ENCODE measurements at places on chromosomes 11 and 22. TPM values are rescaled to one million over a fixed set of nuclear protein-coding genes. Genes with fewer than 3 reads are reported as not detected.

GRCh38 chr11:44065841-44066731 lies at the start of gene ACCS:
TSS of gene ACCS (plus strand) at chr11:44066270. CDS start at chr11:44067628, 1,358 bp downstream.
- peak; percentile 89 for DNase-seq
- peaks cover 17% of the 10 kb centered on the region for H3K4me1 ChIP-seq
- H3K27me3 ChIP-seq = no peaks in the 10 kb centered on the region
- H3K27ac ChIP-seq = peak within 1 kb of the TSS; percentile 63

DNA sequence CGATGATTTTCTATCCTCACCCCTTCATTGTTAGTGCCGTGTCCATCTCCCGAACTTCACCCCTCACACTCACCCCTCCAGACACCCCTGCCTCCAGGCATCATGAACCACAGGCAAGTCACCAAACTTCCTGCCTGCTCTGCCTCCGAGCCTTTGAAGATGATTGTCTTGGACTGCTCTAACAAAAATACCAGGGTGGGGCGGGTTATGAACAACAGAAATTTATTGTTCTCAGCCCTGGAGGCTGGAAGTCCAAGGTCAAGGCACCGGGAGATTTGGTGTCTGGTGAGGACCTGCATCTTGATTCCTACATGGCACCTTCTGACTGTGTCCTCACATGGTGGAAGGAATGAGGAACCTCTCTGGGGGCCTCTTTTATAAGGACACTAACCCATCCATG lies 1508.3 kb downstream of the TBC1D22A start:
- no peaks in the 10 kb centered on the region for H3K4me1 ChIP-seq
- H3K4me3 ChIP-seq = no peak overlapping the region
- no peaks in the 10 kb centered on the region for H3K36me3 ChIP-seq
- DNase-seq = no peak

DNA sequence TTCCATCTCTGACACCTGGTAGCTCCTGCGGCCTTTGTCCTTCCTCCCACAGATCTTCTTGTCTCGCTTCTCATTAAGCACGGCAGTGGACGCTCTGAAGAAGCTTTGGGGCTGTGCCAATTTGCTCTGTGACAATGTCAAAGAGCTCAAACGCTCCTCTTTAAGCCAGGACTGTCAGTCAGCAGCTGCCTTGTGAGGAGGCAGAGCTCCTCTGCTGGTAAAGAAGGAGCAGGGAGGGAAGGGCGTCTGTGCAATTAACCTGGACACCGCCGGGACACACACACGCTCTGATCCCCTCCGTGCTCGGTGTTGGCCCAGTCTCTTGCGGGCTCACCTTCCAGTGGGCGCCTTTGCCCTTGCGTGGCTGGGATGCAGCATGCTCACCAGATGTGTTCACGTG lies 373.9 kb downstream of the BRD1 start:
- no peaks in the 10 kb centered on the region for H3K36me3 ChIP-seq
- no peak for DNase-seq
- H3K27me3 ChIP-seq = no peaks in the 10 kb centered on the region
- no peak overlapping the region for H3K4me3 ChIP-seq

The SMPD1 gene
- 39.3 TPM for total RNA-seq

- no peak overlapping the region for H3K27ac ChIP-seq
- H3K36me3 ChIP-seq = no peaks in the 10 kb centered on the region
- DNase-seq = no peak
- H3K4me1 ChIP-seq = no peaks in the 10 kb centered on the region
- H3K4me3 ChIP-seq = no peak overlapping the region
Observed at GRCh38 chr22:32904044-32904443, 102.5 kb downstream of the TIMP3 start.

The PDE3B gene
- 222 TPM for total RNA-seq

The USP47 gene
- 62.2 TPM for total RNA-seq

The AQP11 gene
- total RNA-seq = 0.35 TPM

DNA sequence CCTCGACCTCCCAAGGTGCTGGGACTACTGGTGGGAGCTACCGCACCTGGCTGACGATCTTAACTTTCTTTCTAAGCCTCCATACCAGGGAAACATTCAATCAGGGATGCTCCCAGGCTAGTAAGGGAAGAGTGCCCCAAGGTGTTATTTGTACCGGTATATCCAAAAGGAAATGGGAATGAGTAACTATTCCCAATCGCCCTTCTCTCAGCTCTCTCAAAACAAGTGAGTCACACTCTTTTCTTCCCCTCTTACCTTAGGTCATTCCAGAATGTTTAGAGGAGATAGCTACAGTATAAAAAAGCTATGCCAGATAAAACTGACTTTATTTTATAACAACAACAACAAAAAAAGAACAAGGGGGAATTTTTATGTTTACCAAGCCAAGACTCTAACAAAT lies 13.7 kb downstream of the DCDC1 start:
- no peaks in the 10 kb centered on the region for H3K36me3 ChIP-seq
- H3K4me1 ChIP-seq = no peaks in the 10 kb centered on the region
- no peak overlapping the region for H3K27ac ChIP-seq
- no peak for DNase-seq
- no peaks in the 10 kb centered on the region for H3K27me3 ChIP-seq
- no peak overlapping the region for H3K4me3 ChIP-seq

GRCh38 chr11:124945826-124946225 lies 8.2 kb upstream of the CCDC15 start:
- H3K4me1 ChIP-seq = peaks cover 24% of the 10 kb centered on the region
- H3K4me3 ChIP-seq = no peak overlapping the region

DNA sequence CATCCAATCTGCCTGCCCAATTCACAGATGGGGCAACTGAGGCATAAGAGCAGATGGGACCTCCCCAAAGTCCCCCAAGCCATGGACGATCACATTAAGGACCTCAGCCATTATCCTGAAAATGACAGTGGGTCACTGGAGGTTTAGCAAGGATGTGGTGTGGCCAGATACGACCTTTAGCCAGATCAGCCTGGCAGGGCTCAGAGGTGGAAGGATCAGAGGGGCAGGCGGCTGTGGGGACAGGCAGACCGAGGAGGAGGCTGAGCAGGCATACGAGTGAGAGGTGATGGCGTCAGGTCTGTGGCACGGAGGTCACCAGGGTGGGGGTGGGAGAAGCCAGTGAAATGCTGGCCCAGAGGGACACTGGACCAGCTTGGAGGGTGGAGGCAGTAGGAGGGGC lies 14.1 kb upstream of the TMPRSS6 start:
- H3K4me1 ChIP-seq = peaks cover 48% of the 10 kb centered on the region
- peaks cover 14% of the 10 kb centered on the region for H3K36me3 ChIP-seq
- no peaks in the 10 kb centered on the region for H3K27me3 ChIP-seq
- H3K4me3 ChIP-seq = no peak overlapping the region
